Smooth muscle cell of the pulmonary artery (primary cell): ENCODE measurements at places on chromosomes 5 and 9. TPM values are rescaled to one million over a fixed set of nuclear protein-coding genes. Genes with fewer than 3 reads are reported as not detected.

PGM5 gene
- 16.3 and 33.3 TPM in 2 replicates for total RNA-seq

TAF11L8 gene
- total RNA-seq: not detected in 2 replicates

TAF1L gene
- total RNA-seq: under 0.01 TPM in 1 of 2 replicates, not detected in the other

IFNK gene
- not detected in 2 replicates for total RNA-seq

SV2C gene
- total RNA-seq: under 0.01 TPM in 1 of 2 replicates, not detected in the other

ARSI gene
- 2.2 and 10.2 TPM in 2 replicates for total RNA-seq

CSF1R gene
- 0.26 and 0.69 TPM in 2 replicates for total RNA-seq

SPIN1 gene
- total RNA-seq: 104 and 128 TPM in 2 replicates

DOCK2 gene
- 1.5 and 2.0 TPM in 2 replicates for total RNA-seq

RXFP3 gene
- 0.07 TPM in 1 of 2 replicates, not detected in the other for total RNA-seq

CDH6 gene
- total RNA-seq: 91.5 and 216 TPM in 2 replicates

CEP72 gene
- total RNA-seq: 2.3 and 3.0 TPM in 2 replicates

ORM1 gene
- total RNA-seq: not detected in 2 replicates

DMXL1 gene
- 41.3 and 54.7 TPM in 2 replicates for total RNA-seq

SLCO6A1 gene
- not detected in 2 replicates for total RNA-seq

RLN1 gene
- 0.07 TPM in 1 of 2 replicates, not detected in the other for total RNA-seq

PNPLA7 gene
- total RNA-seq: 1.1 and 2.0 TPM in 2 replicates

HACD4 gene
- 2.0 and 5.0 TPM in 2 replicates for total RNA-seq

GLRA1 gene
- not detected in 2 replicates for total RNA-seq

BSPRY gene
- total RNA-seq: 0.07 TPM in 1 of 2 replicates, not detected in the other

FAM219A gene
- 12.5 and 21.2 TPM in 2 replicates for total RNA-seq
